Fibroblast of skin of right biceps (primary cell): ENCODE measurements at places on chromosomes 11 and 22.

GRCh38 chr11:124934862-124935547, 842 bp downstream of the HEPACAM start:
- peak; percentile 68 for DNase-seq

DNA sequence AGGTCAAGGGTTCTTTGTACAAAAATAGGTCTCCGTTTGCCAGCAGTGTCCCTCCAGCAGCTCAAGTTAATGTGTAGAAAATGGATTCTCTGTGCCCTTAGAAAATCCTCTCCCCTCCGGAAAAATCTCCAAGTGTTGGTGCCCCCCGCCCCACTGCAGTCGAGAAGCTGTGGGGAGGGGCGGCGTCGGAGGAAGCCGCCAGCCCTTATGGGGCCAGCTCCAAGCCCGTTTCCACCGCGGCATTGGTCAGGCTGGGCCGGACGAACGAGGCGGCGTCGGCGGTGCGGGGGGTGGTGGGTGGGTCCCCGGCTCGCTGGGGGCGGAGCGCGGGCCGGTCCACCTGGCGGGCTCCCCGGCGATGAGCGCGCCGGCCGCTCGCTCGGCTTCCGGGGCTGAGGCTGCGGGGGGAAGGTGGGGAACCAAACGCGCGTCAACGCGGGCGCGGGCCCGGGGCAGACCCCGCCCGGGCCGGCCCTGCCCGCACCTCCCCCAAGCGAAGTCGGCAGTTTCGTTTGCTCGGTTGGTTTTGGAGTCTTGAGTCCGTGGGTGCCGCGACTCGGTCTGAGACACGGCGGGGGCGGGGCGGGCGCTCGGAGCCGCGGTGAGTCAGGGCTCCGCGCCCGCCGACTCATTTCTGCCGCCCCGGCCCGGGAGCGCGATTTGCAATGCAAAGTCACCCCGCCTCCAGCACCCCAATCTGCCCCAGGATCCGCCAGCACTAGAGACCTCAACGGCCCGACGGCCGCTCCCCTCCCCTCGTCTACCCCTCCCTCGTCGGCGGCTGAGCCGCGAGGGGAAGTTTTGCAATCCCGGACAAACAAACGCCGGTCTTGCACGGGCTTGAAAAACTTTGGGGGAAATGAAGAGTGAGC, 1.4 kb downstream of the ASCL2 start:
- DNase-seq: peak; percentile 2

DNA sequence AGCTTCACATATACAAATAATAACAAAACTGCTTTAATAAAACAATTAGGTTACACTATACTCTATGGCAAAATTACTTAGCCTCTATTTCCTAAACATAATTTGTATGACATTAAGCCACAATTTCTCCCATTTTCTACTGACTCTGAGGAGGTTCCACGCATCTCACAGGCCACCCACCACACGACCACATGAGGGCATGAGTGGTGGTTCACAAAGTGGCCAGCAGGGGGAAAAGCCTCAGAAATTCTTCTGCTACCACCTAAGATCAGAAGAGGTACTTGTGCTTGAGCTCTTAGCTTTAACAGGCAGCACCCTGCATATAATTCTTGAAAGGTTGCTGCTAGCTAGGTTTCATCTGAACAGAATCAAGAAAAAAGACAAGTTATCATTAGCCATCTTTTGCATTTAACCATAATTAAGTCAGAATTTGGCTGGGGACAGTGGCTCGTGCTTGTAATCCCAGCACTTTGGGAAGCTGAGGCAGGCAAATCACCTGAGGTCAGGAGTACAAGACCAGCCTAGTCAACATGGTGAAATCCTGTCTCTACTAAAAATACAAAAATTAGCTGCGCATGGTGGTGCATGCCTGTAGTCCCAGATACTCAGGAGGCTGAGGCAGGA, 7.7 kb downstream of the LPXN start:
- peak; percentile 54 for DNase-seq

- DNase-seq: no peak
These were observed 67.4 kb upstream of the SLC22A12 start for GRCh38 chr11:64523456-64524157.

- no peak for DNase-seq
These were observed 23.4 kb downstream of the OVOL1 start for GRCh38 chr11:65810046-65810868.

GRCh38 chr22:25478528-25478927, 85.9 kb upstream of the GRK3 start:
- no peak for DNase-seq

GRCh38 chr11:118410055-118410745, 8.8 kb downstream of the ATP5MG start:
- no peak for DNase-seq

- DNase-seq: no peak
These were observed 59.3 kb downstream of the C11orf58 start for GRCh38 chr11:16797776-16798175.

DNA sequence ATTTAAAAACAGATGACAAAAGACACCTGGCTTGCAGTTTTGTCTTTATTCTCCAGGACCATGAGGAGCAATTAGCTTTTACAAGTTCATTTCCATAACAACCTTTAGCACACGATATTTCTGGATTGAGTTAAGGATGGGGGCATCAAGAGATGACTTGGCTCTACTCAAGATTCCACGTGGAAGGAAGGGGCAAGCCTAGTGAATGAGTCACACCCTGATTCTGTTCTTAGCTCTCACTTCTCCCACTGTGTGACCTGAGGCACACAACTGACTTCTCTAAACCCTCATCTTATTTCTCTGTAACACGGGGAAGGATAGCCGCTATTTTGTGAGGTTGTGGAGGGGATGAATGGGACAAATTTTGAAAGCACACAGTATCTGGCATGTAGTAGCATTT, 185.5 kb downstream of the KIRREL3 start:
- DNase-seq: peak; percentile 75
